Uterus (tissue), 4 donors: ENCODE measurements at places on chromosomes 16 and 17.

- H3K27ac ChIP-seq, result no peak overlapping the region
- no peak for DNase-seq
- no peaks in the 10 kb centered on the region for H3K27me3 ChIP-seq
- no peak overlapping the region for H3K4me3 ChIP-seq
Measured at GRCh38 chr16:74117798-74118197, 178.8 kb upstream of the PSMD7 start.

GRCh38 chr17:7486181-7486580 lies 2.0 kb downstream of the POLR2A start:
- DNase-seq, result no peak
- no peaks in the 10 kb centered on the region for H3K27me3 ChIP-seq
- no peaks in the 10 kb centered on the region for H3K4me1 ChIP-seq
- peak overlapping the region; percentile 98 for H3K27ac ChIP-seq
- peak overlapping the region; percentile 74 for H3K4me3 ChIP-seq
- H3K36me3 ChIP-seq, result no peaks in the 10 kb centered on the region

DNA sequence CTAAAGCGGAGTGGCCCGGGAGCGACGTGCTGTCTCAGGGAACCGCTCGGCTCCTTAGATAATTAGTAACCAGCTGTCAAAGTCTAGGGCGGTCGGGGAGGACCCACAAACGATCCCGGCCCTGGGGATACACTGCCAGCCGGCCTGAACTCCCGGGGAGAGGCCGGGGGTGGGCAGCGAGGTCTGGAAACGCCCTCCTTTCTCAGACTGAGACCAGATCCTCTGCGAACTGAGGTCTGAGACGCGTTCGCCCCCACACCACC lies 1.3 kb downstream of the HNF1B start:
- no peaks in the 10 kb centered on the region for H3K4me1 ChIP-seq
- peaks cover 8% of the 10 kb centered on the region for H3K27me3 ChIP-seq
- H3K27ac ChIP-seq, result no peak overlapping the region
- no peaks in the 10 kb centered on the region for H3K36me3 ChIP-seq

DNA sequence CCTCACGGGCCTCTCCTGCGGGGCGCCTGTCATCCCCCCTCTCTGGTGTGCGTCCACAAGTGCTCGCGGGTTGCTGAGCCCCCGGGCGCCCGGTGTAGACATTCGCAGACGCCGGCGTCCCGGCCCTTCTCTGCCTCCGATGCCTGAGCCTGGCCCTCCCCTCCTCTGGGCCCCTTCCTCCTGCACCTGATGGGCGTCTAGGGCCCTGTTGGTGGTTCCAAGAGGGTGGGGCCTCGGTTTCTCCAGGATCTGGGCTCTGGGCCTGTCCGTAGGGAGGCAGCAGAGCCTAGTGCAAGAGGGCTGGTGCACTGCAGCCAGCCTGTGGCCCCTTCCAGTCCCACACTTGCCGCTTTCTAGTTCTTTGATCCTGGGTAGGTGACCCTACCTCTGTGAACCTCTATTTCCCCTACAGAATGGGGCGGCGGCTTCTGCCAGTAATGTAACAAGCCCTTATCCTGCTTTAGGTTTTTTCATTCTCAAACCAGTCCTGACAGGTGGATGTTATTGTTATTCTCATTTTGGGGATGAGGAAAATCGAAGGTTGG lies 623 bp downstream of the E4F1 start:
- H3K4me1 ChIP-seq, result peaks cover 13% of the 10 kb centered on the region
- peak overlapping the region; percentile 52 for H3K4me3 ChIP-seq
- H3K27me3 ChIP-seq, result no peaks in the 10 kb centered on the region
- no peak for DNase-seq
- peak overlapping the region; percentile 68 for H3K27ac ChIP-seq

- H3K27me3 ChIP-seq, result no peaks in the 10 kb centered on the region
- no peaks in the 10 kb centered on the region for H3K4me1 ChIP-seq
- H3K27ac ChIP-seq, result no peak overlapping the region
- DNase-seq, result no peak
- H3K4me3 ChIP-seq, result no peak overlapping the region
Measured at GRCh38 chr17:50358177-50358576, 12.3 kb downstream of the XYLT2 start.

DNA sequence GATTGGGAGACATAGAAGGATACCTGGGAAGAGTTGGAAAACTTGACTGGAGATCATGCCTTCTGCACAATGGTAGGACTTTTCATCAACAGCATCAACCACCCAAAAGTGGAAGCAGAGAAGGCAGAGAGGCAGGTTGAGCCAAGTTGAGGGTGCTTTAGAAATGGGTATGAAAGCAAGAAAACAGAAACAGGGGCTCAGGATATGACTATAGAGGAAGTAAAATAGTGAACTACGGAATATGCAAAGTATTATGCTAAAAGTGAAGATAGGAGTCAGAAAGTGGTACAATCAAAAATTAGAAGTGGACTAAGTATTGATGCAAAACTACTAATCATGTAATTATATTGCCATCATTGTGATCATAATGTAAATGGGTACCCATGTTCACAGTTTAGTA lies 16.1 kb upstream of the ARHGAP44 start:
- no peaks in the 10 kb centered on the region for H3K27me3 ChIP-seq
- H3K36me3 ChIP-seq, result no peaks in the 10 kb centered on the region
- DNase-seq, result no peak
- no peak overlapping the region for H3K27ac ChIP-seq
- H3K4me3 ChIP-seq, result no peak overlapping the region

- H3K27me3 ChIP-seq, result no peaks in the 10 kb centered on the region
- DNase-seq, result no peak
- no peak overlapping the region for H3K4me3 ChIP-seq
- no peaks in the 10 kb centered on the region for H3K36me3 ChIP-seq
Measured at GRCh38 chr17:51442088-51442865, 181.9 kb downstream of the UTP18 start.

DNA sequence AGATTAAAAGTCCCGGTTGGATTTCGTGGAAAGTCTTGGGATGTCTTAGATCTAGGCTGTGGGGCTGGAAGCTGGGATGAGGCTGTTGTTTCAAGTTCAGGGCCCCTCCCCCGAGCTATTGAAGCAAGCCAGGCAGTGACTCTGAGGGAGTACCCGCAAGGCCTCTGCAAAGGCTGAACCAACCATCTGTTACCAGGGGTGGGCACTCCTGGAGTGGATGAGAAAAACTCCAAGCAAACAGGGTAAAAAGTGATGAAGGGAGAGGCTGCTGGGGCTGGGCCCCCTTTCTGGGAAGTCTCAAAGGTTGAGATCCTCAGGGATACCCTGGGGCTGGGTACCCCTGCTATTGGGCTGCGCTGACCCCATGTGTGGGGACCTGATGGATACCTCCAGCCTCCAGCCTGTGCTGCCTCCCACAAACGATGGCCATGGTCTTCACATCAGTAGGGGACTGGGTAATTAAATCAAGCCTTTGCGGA lies 82.4 kb upstream of the KIFC3 start:
- H3K36me3 ChIP-seq, result no peaks in the 10 kb centered on the region
- no peak overlapping the region for H3K27ac ChIP-seq
- DNase-seq, result no peak
- H3K4me3 ChIP-seq, result no peak overlapping the region
- no peaks in the 10 kb centered on the region for H3K4me1 ChIP-seq

- H3K36me3 ChIP-seq, result no peaks in the 10 kb centered on the region
- H3K4me1 ChIP-seq, result no peaks in the 10 kb centered on the region
- H3K4me3 ChIP-seq, result no peak overlapping the region
- H3K27ac ChIP-seq, result no peak overlapping the region
- peaks cover 3% of the 10 kb centered on the region for H3K27me3 ChIP-seq
- DNase-seq, result no peak
Measured at GRCh38 chr16:80519189-80519588, 21.6 kb upstream of the DYNLRB2 start.

DNA sequence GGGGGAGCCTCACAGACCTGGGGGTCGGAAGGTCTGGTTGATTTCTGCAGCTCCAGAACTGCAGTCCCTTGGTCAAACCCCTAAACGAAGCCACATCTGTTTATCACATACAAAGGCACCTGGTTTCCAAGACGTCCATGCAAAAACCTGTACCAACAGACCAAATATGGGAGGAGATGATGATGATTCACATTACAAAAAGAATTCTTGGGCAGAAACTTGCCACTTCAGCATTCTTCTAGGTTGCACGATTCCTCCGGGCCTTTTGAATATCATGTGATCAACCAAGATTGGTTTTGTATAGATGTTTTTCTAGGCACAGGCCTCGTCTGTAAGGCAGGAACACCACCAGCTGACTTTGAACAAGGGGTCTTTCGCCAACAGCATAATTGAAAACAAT lies 466.3 kb downstream of the SOX9 start:
- no peak for DNase-seq
- no peak overlapping the region for H3K4me3 ChIP-seq
- H3K4me1 ChIP-seq, result no peaks in the 10 kb centered on the region
- no peaks in the 10 kb centered on the region for H3K27me3 ChIP-seq
- H3K27ac ChIP-seq, result no peak overlapping the region

GRCh38 chr17:36885153-36885735 lies 52.0 kb upstream of the LHX1 start:
- no peaks in the 10 kb centered on the region for H3K27me3 ChIP-seq
- H3K4me1 ChIP-seq, result no peaks in the 10 kb centered on the region
- no peak for DNase-seq
- no peak overlapping the region for H3K27ac ChIP-seq
- H3K4me3 ChIP-seq, result no peak overlapping the region
- no peaks in the 10 kb centered on the region for H3K36me3 ChIP-seq

- peak overlapping the region; percentile 91 for H3K27ac ChIP-seq
- no peaks in the 10 kb centered on the region for H3K36me3 ChIP-seq
- DNase-seq, result no peak
- peak overlapping the region; percentile 49 for H3K4me3 ChIP-seq
Measured at GRCh38 chr16:57801098-57801808, 1.0 kb downstream of the KIFC3 start.

DNA sequence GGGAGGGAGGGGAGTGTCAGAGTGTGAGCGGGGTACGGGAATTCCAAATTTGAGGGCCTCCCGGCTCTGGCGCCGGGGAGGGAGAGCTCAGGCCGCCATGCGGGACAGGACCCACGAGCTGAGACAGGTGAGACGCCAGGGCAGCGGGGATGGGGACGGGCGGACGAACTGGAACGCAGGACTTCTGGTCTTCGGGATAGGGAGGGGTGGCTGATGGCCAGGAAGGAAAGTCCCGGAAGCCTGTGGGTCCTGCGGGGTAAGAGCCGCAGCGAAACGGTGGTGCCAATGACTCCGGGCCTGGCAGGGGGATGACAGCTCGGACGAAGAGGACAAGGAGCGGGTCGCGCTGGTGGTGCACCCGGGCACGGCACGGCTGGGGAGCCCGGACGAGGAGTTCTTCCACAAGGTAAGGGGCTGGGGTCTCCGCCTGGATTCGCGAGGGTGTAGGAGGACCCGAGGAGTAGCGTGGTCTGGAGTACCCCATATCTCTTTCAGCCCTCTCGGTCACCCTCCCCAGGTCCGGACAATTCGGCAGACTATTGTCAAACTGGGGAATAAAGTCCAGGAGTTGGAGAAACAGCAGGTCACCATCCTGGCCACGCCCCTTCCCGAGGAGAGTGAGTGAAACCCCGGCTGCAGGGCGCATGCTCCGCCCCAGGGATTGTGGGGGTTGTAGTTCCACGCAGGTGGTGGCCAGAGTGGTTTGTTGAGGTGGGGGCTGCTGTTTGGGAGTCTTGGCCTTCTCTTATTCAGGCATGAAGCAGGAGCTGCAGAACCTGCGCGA lies 543 bp downstream of the STX4 start:
- peak; percentile 93 for DNase-seq
- H3K36me3 ChIP-seq, result no peaks in the 10 kb centered on the region
- peaks cover 6% of the 10 kb centered on the region for H3K4me1 ChIP-seq
- H3K4me3 ChIP-seq, result peak overlapping the region; percentile 100
- H3K27ac ChIP-seq, result peak overlapping the region; percentile 95

GRCh38 chr17:20244671-20245070 lies 222.7 kb downstream of the LGALS9B start:
- H3K4me1 ChIP-seq, result no peaks in the 10 kb centered on the region
- no peaks in the 10 kb centered on the region for H3K36me3 ChIP-seq
- DNase-seq, result no peak
- no peaks in the 10 kb centered on the region for H3K27me3 ChIP-seq
- no peak overlapping the region for H3K4me3 ChIP-seq

GRCh38 chr16:27123795-27124409 lies 57.2 kb downstream of the C16orf82 start:
- no peaks in the 10 kb centered on the region for H3K4me1 ChIP-seq
- H3K36me3 ChIP-seq, result no peaks in the 10 kb centered on the region
- H3K27ac ChIP-seq, result no peak overlapping the region
- H3K27me3 ChIP-seq, result no peaks in the 10 kb centered on the region

DNA sequence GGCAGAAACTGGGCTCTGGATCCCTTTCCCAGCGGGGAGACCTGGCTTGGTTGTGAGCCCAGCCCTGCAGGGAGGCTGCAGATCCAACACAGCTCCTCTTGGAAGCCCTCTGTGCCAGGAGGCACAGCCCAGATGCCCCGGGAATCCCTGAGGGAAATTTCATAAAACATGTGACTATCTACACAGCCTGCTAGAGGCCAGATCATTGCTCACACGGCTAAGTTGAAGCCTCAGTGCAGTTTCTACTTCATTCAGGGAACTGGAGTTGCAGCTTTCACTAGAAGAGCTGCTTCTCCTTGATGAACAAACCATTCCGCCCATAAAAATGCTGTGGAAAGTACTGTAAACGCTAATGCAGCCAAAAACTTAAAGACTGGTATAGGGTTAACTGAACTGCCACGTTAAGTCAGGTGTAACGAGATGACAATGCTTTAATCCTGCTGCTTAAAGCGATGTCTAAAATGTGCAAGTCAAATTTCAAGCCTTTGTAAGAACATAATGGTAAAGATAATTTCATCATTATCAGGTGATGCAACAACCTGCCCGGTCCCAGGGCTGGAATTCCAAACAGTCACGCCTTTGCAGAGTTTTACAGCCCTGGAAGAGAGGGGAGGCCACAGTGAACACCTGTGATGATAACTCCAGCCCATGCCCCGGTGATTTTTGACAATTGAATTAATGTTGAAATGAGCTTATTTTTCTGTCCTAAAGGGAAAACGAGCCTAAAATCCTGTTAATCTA lies 172.5 kb downstream of the ZFHX3 start:
- H3K4me3 ChIP-seq, result no peak overlapping the region
- no peaks in the 10 kb centered on the region for H3K27me3 ChIP-seq

GRCh38 chr17:75661531-75661930 lies 5.4 kb downstream of the RECQL5 start:
- H3K27me3 ChIP-seq, result no peaks in the 10 kb centered on the region
- DNase-seq, result no peak
- H3K4me3 ChIP-seq, result no peak overlapping the region

DNA sequence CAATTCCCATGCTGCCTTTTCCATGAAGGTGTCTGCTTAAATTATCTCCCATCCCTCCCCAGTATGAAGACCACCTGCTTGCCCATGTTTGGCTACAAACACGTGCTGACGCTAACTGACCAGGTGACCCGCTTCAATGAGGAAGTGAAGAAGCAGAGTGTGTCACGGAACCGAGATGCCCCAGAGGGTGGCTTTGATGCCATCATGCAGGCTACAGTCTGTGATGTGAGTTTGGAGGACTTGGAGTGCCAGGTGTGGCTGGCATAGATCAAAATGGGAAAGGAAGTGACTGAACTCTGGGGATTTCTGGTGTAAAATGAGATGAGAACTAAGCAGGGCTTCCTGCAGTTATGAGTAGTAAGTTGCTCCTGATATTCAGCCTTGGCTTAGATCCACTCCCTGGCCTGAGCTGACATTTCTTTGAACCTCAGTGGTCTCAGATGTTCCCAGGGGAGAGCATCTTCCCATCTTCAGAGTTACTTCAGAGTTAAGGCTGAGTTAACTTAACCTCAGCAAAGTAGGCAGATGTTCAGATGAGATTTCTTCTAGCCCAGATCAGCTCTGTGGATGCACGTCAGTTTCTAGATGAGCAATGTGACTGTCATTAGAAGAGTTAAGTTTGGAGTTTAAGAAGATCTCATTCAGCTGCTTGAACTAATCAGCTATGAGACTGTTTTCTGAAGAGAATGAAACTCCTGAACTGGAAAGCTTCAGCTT lies 32.7 kb downstream of the ITGB3 start:
- no peak overlapping the region for H3K27ac ChIP-seq
- no peaks in the 10 kb centered on the region for H3K4me1 ChIP-seq
- no peaks in the 10 kb centered on the region for H3K36me3 ChIP-seq
- H3K27me3 ChIP-seq, result no peaks in the 10 kb centered on the region
- DNase-seq, result no peak
